H7 (cell line): ENCODE measurements at places on chromosomes 2 and 18. TPM values are rescaled to one million over a fixed set of nuclear protein-coding genes. Genes with fewer than 3 reads are reported as not detected.
A peak's percentile ranks its signal among the peaks of the same experiment; 100 is the strongest.

GRCh38 chr2:180572346-180572745 lies 408.1 kb upstream of the UBE2E3 start:
- DNase-seq = no peak

DNA sequence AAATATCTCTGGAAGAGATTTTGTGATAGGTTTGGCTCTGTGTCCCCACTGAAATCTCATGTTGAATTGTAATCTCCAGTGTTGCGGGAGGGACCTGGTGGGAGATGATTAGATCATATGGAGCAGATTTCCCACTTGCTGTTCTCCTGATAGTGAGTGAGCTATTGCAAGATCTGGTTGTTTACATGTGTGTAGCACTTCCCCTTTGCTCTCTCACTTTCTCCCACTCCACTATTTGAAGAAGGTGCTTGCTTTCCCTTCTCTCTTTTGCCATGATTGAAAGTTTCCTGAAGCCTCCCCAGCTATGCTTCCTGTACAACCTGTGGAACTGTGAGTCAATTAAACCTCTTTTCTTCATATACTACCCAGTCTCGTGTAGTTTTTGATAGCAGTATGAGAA lies 97.0 kb upstream of the FN1 start:
- no peak for DNase-seq

- DNase-seq = no peak
These were observed 3.7 kb downstream of the FAM171B start for GRCh38 chr2:186697536-186697935.

SERPINB11 gene
- total RNA-seq = not detected in 2 replicates

AQP12A gene
- total RNA-seq = not detected in 2 replicates

- no peak for DNase-seq
These were observed 2.9 kb upstream of the CLEC4F start for GRCh38 chr2:70823249-70823648.

GRCh38 chr2:240586919-240587800 lies 626 bp downstream of the CAPN10 start:
- DNase-seq = peak; percentile 86
